Common myeloid progenitor, CD34-positive (primary cell): ENCODE measurements at places on chromosomes 6 and 20.

- no peak for DNase-seq
Measured at GRCh38 chr6:8335896-8336295, 99.4 kb downstream of the SLC35B3 start.

DNA sequence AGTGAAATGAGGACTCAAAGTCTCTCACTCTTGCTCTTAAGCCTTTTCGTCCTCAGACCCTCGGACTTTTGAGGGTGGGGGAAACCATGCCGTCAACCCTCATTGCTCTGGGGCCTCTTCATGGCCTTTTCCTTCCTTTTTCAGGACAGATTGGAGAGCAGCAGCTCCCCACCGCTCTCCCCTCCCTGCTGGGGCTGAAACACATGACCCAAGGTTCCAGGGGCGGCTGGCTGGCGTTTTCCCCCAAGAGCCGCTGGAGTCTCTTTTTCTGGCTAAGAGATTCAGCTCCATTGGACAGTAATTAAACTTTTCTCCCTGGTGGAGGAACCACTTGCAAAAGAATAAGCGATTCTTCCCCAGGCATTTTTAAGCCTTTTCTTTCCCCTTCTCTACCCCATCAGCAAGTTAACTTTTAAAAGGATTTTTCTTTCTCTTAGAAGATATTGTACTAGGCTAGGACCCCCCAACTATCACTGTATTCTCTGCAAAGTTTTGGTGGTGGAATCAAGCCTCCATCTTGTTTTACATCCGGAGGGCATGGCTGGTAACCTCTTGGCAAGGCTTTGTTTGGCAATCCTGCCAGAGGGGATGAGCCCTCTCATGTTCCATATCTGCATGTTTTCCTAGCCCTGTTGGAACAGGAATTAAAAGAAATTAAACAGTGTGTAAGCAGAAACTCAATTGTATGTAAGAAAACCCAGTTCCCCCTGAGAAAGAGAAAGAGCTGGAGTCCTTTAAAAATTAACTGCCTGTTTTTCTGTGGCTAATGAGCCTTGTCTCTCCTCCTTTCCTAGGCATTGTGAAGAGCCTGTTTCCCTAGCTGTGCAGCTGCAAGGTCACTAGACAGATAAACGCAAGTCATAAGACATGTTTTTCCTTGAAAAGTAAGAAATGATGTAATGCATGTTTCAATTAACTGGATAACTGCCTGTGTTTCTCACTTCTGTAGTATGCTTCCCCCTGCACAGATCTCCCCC lies 100.8 kb upstream of the GPR6 start:
- DNase-seq: no peak

DNA sequence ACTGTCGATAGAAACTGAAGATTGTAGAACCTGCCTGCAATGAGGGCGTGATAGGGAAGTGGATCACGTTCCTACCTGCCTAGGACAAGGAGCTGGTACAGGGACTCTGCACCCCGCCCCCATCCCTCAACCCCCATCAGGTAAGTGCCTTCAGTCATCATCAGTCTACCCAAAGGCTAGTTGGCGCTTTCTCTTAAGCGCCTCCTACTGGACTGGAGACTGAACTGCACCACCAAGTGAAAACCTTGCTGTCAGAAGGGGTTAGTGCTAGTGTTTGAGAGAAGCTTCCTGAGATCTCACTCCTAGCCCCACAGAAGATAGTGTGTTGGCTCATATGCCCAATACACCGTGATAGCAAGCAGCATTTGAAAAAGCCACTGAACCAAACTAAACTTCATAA lies 706.5 kb upstream of the MAN1A1 start:
- DNase-seq: peak; percentile 4

- DNase-seq: no peak
Measured at GRCh38 chr6:105001906-105002305, 45.0 kb downstream of the LIN28B start.

- no peak for DNase-seq
Measured at GRCh38 chr6:161679980-161680538, 406.2 kb upstream of the AGPAT4 start.

DNA sequence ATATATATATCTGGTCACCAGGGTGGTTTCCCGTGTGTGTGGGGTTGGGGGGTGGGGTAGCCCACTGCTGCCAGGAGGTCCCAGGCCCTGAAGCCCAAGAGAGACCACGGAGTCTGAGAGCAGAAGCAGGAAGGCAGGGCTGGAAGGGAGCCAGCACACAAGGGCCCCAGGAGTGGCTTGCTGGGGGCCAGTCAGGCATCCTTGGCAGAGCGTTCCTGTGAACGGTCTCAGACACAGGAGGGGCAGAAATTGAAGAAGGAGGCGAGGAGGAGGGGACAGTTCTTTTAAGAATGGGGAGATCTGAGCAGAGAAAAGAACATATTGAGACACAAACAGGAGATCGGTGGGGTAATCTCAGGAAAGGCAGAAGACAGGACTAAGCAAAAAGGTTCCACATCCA lies 1.9 kb upstream of the EBF4 start:
- no peak for DNase-seq

- DNase-seq: peak; percentile 60
Measured at GRCh38 chr6:168370310-168370991, 50.9 kb upstream of the DACT2 start.

- no peak for DNase-seq
Measured at GRCh38 chr20:1661542-1662299, 4.1 kb upstream of the SIRPG start.

- no peak for DNase-seq
Measured at GRCh38 chr6:35626401-35626800, 62.3 kb downstream of the FKBP5 start.
